AG09309 (cell line): ENCODE measurements at places on chromosomes 11 and 22.

- DNase-seq = no peak
Observed at GRCh38 chr11:114099392-114100178, 40.1 kb downstream of the ZBTB16 start.

GRCh38 chr11:1377231-1377780 lies 12.4 kb upstream of the BRSK2 start:
- DNase-seq = no peak

DNA sequence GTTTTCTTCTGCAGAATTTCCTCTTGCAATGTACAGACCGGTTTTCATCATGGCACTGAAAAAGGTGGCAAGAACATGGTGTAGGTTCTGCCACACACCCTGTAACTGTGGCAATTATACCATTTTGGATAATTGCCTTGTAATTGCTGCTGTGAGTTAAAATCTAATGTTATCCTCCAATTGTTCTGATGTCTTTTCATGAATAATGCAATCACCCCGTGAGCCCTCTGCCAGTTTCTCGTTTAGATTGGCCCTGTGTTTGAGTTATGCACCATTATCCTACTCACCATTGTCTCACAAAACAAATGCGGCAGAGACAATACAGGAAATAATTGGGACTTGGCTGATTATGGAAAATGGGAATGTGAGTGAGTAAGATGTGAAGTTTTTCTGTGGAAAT lies 61.8 kb upstream of the MTNR1B start:
- no peak for DNase-seq

DNA sequence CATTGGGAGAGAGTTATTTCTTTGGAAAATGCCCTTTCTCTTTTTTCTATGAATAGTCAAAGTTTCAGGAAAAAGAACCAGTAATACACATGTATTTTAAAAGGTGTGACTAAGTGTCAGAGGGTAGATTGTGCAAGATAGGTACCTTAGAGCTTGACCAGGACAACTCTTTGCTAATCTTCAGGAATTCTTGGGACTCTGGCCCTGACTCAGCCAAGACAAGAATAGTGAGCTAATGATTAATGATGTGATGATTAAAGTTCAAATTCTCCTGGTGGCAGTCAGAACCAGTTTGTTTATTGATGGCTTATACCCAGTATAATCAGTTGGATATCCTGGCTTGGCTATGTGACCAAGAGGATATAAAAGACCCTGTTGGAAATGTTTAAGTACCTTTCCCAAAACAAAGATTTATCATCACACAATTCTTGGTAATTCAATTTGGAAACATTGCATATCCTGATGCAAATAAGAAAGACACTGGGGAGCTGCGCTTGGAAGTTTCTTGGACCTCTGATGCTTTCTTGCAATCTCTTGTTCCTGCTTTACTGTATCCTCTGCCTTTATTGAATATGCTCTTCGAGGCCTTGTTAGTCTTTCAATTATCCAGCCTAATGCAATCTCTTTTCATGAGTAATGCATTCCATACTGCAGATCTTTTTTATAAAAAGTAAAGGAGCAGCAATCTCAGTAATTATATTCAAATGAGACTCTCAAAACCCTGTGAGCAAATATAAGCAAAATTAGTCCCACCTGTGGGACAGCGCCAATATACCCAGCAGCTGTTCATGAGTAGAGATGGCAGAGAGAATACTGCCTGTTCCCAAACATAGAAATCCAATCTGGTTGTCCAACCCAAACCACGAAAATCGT lies 48.0 kb upstream of the CEP126 start:
- DNase-seq = no peak

GRCh38 chr11:56624661-56625110 lies 10.0 kb upstream of the OR5M1 start:
- peak; percentile 10 for DNase-seq

GRCh38 chr11:6755303-6755952 lies 16.3 kb downstream of the OR2AG2 start:
- no peak for DNase-seq

DNA sequence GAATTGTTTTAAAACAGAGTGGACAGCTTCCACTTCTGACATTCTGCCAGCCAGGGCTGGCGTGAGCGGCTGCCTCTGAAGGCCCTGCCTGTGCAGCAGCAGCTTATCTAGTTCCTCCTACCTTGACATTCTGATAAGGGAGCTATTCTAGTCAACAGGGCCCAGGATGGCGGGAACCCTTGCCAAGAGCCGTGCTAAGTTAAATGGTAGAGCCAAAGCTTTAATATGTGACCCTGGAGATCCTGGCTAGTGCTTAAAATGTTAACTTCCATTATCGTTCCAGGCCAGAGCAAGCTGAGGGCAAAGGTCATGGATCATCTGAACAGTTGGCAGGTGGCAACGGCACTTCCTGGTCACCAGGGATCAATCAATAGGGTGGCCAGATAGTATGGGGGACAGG lies 3.5 kb downstream of the KCNJ5 start:
- no peak for DNase-seq

DNA sequence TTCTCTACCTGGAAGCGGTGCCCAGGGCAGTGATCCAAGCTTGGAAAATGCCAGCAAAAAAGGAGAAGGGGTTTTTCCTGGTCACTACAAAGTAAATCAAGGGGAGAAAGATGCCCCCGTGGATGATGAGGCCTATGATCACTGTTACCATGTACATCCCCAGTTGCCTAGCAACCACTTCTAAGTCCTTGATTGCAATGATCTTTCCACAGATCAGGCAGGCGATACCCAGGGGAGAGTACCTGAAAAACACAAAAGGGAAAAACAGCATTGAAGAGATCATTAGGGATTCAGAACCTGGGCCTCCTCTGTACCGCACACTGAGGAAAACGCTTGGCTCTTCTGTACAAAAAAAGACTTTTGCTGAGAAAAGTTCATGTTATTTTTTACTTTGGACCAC lies 127.1 kb downstream of the SLC1A2 start:
- DNase-seq = no peak

DNA sequence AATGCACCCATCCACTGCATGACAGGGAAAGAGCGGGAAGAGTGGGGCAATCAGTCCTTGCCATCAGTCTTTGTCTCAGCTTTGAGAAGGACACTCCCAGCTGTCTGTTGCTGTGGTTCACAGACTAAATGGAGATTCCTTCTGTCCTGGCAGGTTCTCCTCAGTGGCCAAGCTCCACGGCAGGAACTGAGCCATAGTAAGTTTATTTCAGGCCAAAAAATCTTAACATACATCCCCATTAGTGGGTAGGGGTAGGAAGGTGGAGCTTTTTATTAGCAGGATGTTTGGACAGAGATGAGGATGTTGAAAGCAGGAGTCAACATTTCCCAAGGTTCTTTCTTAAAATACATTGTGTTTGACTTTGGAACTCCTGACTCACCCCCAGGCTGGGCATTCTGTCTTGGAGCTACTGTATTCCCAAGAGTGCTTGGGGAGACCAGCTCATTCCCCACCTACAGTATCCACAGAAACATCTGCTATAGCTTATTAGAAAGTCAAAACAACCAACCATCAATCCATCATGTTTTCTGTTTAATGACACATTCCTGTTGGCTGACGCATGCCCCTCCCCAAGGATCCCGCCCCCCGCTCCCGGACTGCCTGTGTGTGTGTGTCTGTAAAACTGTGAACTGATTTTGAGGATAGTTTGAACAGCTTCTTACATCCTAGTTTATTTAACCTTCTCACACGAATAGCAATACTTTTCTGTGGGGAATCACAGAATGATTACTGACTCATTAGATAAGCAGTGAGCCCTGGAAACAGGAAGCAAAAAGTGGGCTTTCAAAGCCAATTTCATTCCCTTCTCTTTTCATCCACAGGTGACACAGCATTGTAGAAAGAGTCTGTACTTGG lies 109.5 kb downstream of the CCDC81 start:
- DNase-seq = peak; percentile 92

DNA sequence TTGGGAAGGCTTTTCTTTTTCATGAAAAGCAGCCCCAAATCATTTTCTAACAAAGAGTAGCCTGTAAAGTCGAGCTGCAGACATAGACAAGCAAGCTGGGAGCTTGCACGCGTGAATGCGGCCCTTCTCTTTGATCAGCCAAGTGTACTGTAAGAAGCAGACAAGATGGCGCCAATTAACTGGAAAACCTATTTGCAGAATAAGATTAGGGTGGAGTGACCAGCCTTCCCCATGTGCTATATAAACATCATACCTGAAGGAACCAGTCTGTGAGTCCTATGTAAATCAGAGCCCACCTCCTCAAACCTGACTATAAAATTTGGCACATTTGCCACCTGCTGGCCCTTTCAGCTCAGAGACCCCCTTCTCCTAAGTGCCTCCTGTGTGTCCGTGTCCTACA lies 982.7 kb downstream of the OPCML start:
- no peak for DNase-seq

GRCh38 chr11:35606206-35606605 lies 12.1 kb upstream of the FJX1 start:
- no peak for DNase-seq

DNA sequence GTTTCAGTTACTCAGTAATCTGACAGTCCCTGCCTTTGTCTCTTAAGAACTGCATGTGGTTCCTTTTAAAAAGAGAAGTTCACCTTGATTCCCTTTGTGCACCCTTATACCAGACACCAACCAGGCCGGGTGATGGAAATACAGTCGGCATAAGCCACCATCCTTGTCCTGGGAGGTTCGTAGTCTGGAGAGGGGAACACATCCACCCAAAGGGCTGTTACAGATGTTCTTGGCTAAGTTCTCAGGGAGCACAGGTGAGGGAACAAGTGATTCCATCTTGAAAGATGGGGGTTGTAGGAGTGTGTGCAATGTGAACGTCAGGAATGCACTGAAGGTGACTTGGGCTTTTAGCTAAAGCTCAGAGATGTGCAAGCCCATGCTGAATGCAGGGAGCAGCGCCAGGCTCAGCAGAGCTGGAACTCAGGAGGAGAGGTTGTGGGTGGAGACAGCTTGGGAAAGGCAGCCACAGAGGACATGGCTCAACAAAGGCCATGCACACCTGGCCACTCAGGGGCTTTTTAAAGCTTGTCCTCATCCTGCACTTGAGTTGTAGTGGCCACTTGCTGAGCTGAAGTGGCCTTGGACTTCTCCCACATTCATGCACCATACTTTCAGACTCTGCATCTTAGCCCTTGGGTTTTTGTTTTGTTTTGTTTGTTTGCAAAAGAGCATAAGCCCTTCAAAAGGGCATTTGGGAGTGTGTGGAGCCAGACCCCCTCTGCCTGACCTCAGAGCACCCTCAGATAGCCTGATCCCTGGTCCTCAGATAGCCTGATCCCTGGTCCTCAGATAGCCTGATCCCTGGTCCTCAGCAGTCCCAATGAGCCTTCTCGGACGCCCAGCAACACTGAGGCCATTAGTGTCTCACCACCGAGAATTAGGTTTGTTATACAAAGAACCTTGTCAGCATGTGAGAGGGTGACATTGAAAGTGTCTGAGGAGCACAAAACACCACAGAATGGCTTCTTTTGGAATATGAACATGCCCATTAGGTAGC lies 12.7 kb upstream of the TMA7B start:
- DNase-seq = no peak

DNA sequence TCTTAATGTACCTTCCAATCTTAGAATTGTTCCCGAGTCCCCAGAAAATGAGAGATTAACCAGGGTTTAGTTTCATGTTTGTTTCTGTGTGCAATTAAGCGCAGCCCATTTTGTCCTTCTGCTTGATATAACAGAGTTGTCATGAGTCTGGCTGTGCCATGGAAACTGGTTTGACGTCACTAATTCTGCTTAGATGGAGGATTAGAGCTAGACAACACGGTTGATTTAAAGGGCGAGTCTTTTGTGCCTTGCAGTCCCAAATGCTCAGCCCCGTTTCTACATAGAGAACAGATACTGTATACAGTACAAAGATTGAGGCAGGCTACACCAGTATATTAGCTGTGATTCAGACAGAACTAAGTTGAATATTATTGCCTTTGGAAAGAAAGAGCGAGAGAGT lies 45.5 kb upstream of the ALKBH3 start:
- DNase-seq = no peak

DNA sequence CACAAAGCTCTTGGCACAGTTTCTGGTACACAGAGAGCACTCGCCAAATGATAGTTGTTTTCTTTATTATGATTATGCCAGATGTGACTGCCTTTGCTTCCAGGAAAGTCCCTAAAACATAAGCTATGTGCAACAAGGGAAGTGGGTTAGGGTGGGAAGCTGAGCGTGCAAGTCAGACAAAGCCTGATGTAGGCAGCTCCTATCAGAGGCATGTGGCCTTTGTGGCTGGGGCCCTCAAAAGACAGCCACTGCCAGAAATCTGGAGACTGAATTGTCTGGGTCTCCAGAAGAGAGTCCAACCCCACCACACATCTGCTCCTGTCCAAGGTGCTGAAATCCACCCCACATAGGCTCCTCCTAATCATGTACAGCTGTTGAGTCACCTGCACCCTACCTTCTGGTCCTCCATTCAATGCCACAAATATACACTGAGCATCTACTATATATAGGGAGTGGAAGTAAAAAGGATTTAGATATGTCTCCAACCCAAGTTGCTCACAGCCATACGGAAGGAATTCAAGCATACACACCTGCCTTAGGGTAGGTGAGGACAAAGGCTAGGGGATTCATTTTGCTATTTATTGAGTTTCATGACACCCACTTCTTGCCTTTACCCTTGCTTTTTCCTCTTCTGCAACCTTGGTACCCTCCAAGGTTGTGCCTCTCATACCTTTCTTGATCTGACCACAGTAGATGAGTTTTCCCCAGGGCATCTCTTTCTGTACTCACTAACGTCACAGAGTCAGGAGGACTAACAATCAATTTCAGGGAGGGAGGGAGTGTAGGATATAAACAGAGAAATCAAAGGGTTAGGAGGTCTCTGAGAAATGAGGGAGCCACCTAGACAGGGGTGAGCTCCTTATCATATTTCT lies 12.4 kb downstream of the SEC14L3 start:
- DNase-seq = no peak

DNA sequence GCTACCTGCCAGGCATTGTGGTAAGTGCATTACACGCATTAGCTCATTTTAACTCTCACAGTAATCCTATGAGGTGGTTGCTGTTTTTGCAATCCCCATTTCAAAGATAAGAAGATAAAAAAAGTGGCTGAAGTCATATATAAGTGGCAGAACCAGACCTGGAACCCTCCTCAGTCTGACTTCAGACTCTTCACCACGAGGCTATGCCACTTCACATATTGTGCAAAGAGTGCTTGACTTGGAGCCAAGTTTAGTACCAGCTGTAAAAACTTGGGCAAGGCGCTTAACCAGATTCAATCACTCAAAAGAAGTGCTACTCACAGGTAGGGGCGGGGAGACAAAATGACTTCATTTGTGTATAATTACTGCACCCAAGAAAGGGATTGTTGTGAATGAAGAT lies 15.3 kb downstream of the BPIFC start:
- no peak for DNase-seq

- DNase-seq = peak; percentile 51
Observed at GRCh38 chr22:42937164-42937843, 77.6 kb downstream of the PACSIN2 start.

- DNase-seq = no peak
Observed at GRCh38 chr11:127506647-127507046, 506.1 kb upstream of the KIRREL3 start.

DNA sequence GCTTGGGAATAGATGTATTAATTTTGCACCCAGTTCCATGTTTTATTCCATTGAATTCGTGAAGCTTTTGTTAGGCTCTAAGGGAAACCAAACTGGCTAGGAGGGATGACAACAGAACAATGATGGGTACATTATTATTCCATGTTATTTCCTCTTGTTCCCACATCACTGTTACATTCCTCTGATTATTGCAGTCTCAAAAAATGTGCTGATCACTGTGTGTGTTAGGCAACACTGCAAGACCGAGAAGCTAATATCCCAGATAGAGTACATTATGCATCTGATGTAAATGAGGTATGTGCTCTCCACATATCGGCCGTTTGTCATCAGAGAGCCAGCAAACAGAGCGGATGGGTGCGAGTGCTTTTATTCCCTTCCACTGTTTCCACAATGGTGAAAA lies 327.9 kb downstream of the SOX6 start:
- DNase-seq = no peak
